ENCODE measurements at places on chromosomes 7 and 10.

- DNase-seq = peak; percentile 67
Measured at GRCh38 chr7:33678569-33679335, 226.6 kb upstream of the BMPER start.

GRCh38 chr10:42930516-42931192 is 146.2 kb upstream of the RET start:
- no peak for DNase-seq

GRCh38 chr10:63425512-63425911 is 40.3 kb downstream of the JMJD1C start:
- DNase-seq = peak; percentile 51

DNA sequence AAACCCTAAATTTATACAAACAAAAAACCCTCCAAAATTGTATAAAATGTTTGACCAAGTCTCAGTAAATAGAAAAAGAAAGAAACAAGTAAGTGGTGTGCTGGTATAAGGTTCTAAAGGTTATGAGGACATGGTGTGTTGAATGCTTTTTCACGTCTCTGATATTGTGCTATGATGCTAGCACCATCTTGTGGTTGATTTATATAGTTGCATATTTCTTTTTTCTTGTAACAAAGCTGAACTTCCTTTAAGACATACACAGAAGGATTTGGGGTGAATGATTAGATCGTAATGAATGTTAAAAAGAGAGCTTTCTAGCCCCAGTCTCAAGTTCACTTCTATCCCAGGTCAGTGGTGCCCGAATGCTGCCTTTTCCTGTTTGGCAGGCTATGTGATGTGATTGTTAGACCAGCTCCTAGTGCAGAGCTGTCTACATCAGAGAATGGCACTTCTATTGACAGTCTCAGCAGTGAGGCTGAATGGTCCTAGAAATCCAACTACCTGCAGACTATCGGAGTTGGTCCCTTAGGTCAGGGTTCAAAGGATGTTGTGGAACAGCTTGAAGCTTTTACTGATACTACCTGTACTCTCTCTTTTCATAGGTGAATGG is 25.0 kb downstream of the VTI1A start:
- peak; percentile 64 for DNase-seq

GRCh38 chr7:129176916-129177710 is 11.3 kb upstream of the SMO start:
- no peak for DNase-seq

DNA sequence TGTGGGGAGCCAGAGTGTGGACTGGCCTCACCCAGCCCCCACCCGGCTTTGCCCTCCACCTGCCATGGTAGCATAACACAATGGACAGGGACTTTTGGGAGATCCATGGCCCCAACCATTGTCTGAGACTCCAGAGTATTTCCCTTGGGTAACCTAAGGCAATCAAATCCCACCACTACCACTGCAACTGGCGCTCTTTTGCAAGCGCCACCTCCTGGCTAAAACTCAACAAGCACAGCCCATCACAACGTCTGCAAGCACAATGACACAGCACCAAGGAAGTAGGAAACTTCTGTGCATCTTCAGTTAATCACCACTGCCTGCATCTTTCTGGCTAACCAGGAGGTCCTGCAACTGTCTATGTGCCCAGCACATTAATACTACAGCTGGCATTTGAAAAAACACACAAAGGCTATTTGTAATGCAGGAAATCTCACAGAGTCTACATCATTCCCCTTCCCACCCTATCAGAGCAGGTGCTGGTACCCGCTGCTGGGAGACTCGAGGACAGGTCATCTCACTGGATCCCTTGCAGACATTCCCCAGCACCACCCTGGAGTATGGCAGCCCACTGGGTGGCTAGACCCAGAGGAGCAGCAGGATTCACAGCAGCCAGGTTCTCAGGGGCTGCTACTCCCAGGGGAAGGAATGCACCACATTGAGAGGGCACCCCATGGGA is 27.7 kb downstream of the ANKRD26 start:
- no peak for DNase-seq

DNA sequence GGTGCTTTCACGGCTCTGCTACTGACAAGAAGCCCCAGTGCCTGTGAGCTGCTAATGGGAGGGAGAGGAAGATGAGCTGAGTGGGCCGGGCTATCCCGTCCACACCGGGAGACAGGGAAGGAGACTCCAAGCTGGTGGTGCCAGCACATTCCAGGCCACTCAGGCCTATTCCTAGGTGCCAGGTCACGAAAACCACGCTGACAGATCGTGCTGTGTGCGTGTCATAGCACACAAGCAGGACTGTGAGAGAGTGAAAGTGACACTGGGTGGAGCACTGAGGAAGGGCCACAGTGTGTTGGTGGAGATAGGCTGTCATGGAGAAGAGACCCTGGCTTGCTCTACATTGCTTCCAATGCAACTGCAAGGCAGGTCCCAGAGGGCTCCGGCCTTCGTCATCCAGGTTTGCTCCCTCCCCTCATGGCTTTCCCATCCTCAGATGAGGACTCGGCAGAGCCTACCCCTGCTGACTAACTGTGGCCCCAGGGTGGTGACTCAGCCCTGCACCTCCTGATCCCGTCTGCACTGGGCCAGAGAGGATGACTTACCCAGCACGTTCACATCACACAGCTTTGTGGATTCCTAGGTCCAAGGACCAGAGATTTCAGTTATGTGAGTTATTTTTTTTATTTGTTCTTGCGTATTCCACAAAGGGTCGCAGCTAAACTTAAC is 167.3 kb downstream of the EGFR start:
- DNase-seq = peak; percentile 97

GRCh38 chr7:110813986-110814385 is 276.9 kb upstream of the LRRN3 start:
- DNase-seq = no peak

DNA sequence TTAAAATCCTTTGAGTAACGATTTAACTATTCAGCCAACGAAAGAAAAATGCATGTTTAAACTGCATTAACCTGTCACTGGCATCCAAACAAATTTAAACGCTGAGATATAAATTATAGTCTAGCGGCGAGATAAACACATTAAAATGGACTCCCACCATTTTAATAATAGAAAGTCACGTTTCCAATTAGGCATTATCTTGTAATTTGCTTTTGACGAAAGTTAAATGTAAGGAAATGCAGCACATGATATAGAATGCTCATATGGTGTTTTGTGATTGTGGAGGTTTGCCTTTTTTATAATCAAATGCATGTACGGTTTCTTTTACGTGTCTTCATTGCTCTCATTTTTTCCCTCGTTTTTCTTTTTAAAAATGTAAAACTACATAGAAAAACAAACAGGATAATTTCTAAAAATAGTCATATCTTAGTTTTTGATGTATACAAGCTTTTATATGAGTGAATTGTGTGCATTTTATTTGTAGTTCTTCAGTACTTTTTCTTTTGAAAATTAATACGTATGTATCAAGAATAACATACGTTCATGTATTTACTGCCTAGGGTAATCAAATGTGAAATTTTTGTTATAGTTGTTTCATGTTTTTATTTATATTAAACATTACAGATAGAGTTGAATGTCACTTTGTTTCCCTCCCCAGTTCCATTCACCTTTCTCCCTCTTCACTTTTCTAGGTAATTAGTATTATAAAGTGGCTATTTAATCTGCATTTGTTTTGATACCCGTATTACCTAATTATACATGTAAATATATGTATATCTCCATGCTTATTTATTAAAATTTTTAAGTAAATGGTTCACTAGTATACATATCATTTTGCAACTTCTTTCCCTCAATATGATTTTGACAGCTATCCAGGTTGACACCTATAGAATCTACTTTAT is 1.1 kb upstream of the KLF14 start:
- DNase-seq = no peak

DNA sequence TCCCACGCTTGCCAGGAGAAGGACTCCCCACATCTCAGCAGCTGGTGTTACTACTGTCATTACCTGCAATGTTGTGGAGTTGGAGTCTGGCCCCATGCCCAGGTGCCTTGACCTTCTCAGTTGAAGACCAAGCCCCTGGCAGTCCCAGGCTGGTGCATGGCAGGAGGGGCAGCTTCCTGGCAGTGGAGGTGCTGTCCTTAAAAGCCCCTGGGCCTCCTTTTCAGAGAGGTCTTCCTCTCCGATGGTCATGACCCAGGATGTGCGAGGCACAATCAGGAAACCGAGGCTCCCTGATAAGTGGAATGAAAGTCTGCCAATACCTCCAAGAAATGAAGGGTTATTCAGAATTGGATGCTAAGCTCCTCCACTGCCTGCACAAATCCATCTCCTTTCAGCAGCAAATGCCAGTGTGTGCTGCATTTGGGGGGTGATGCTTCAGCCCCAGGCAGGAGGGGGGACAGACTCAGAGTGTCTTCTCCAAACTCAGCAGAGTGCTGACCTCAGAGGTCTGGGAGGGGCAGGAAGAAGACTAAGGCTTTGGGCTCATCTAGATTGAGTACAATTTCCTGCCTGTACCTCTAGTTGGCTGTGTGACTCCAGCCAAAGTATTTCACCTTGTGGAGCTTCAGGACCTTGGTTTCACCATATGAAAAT is 97.0 kb upstream of the DDC start:
- DNase-seq = peak; percentile 14

DNA sequence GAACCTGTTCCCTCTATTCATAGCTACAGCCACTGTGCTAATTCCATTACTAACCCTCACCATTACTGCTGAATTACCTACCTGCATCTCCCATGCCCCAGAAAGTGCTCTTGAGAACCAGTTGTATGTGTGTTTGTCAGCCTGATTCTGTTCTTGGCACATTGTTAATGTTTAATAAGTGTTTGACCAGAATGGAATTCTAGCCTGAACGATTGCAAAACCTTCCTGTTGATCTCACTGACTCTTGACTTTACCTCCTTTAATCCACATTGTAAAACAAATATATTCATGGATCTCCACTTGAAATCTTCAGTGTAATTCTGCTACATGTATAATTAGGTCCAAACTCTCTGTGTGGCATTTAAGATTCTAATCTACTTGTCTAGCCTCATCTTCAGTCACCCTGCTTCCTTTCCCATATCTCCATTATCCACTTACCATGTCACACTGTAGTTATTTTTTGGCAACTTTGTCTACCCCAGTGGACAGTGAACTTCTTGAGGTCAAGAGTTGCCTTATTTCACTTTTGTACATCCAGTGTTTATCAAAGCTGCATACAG is 4.9 kb downstream of the ZNF277 start:
- no peak for DNase-seq

GRCh38 chr10:49288341-49289065 is 10.5 kb upstream of the C10orf71 start:
- DNase-seq = no peak

DNA sequence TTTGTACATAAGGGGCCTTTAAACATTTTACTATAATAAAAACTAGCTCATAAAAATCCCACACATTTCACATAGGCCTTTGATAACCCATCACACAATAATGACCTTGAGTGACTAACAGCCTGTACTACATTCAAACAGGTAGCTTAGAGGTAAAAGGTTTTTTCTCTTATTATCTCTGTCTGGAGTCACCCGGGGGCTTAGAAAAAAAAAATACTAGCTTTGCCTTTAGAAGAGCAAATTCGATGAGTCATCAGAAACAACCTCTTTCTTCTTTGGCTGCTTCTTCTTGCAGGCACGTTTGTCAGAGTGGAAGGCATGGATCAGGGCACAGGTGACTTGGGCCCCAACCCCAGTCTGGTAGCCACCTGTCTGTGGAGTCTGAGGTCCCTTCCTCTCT is 43.4 kb upstream of the ADO start:
- DNase-seq = no peak

DNA sequence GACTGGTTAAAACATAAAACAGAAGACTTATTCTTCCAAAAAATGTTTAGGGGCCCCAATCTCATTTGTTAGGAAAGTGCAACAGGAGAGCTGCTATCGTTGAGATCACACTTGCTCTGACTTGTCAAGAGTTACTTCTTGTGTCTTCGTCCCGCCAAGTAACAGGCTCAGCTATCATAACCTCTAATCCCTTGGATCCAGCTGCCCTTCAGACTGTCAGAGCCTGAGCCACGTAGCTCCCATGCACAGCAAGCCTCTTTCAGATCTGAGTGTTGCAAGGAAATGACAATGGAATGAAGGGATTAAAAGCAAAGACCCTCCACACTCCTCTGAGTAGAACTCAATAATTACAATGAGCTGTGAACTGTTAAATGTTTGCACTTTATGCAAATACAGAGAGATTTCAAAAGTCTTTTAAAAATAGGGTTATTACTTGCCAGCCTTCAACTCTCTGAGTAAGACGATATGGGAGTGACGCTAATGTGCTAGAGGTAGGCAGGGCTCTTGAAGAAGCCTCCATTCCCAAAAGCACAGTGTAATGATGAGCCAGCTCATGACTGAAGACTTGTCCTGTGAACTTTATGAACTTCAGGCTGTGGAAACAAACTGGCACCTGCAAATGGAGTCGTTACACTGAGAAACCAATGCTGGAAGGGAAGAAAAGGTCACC is 28.4 kb upstream of the CDK13 start:
- DNase-seq = no peak

DNA sequence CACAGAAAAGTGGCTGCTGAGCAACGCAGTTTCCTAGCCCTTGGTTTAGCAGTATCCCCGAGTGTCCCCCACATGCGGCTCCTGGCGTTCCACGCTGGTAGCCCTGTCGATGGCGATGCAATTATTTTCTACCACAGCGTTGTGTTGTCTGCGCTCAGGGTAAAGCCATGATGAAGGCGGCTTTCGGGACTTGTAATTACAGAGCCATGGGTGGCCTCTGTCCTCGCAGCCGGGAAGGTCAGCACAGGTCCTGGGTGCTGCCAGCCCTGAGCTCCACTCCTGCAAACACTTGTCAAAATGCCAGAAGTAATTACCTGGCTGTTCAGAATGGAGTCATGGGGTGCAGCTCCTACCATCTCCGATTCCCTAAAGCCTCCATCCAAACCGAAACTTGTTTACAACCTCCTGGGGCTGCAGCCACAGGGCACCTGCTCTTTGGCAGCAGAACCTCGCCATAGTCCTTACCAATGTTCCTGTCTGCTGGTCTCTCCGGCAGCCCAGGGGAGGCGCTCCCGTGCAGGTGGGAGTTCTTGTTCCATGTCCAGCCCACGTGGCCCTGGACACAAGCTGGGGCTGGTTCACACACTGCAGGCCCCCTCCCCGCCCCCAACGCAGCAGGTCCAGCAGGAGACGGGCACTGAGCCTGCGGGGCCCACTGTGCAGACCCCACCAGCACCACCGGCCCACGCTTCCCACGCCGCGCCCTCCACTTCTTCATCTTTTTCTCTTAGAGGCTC is 512.6 kb downstream of the PTPRN2 start:
- DNase-seq = no peak

GRCh38 chr7:150382123-150382843 is 3.2 kb downstream of the ZNF775 start:
- DNase-seq = no peak

All from MCF 10A (cell line).